Effector memory CD4-positive, alpha-beta T cell (primary cell): ENCODE measurements at places on chromosomes 13 and 19.

DNA sequence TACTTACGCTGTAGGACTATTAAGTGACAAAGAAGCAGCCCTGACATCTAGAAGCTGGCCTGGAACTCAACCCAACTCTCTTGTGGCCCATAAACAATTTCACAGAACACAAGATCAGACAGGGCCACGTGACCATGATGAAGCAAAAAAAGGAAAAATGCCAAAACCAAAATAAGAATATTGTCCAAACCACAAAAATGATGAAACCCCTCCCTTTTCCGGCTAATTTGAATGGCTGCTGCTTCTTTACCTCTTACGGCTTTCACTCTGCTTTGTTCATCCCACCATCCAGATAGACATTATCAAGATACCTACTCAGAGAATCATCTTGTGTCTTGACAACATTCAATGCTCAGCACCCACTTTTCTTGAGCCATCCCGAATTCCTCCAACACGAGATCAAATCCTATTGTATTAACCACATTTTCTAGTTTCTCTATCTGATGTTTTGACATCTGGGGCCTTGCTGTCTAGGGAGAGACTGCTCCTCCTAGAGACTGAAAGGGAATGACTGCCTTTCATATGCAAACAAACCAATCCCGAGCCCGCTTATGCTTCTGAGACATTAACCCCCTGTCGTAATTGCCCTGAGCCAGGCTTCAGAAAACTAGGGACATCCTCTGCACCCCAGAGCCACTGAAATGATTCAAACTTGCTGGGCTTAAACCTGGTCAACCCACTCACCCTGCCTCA, 186.3 kb downstream of the TDRD3 start:
- no peak for DNase-seq

- DNase-seq, result no peak
Observed at GRCh38 chr19:33206261-33207039, 12.3 kb downstream of the LRP3 start.

DNA sequence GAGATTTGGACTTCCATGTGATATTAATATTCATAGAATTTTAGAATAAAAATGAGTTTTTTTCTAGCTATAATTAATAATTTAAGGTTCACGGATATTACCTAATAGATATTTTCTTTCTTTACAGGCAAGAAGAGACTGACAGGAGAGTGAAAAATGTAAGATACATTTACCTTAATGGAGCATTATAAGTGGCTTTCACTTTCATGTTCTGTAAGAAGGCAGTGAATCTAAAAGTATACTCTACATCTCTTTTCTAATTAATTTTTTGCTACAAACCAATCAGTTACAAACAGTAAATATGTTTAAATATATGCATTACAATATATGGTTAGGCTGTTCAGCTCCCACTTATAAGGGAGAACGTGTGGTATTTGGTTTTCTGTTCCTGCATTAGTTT, 159.1 kb downstream of the LMO7 start:
- no peak for DNase-seq

DNA sequence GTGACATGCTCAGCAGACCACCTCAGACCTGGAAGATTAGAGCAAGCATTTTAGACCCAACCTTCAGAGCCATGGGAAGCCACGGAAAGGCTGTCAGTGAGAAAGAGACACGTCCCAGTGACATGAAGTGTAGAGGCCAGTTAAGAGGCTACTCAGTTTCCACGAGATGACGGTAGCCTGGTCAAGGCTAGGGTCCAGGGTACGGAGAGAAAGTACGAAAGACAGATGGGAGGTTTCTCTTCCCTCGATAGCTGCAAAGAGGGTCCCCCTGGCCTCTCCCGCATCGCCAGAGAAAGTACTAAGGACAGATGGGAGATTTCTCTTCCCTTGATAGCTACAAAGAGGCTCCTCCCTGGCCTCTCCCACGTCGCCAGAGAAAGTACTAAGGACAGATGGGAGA, 8.6 kb downstream of the ZSCAN5A start:
- no peak for DNase-seq

DNA sequence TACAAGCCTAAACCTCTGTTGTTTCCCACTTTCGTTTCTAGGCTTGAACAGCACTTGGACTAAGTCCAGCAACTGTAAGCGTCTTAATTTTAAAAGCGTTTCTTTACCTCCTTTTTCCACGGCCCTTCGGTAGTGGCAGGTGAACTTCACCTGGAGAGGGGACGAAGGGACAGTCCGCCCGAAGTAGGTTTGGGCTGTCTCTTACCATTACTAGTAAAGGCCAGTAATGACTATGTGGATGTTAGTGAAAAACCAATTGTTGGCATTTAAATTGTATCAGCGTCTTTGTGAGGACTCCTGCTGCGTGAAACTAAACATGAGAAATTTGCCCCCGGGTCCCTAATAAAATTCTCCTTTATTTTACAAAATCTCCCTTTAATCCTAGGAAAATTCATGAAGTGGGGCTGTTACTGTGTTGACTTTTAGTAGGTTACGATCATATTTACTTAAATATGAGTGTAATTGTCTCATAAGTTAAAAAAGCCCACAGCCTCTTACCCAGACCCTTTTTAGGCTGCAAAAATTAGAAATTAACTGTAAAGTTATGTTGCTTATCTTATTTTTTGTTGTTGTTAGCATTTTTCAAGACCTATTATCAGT, 983 bp downstream of the ITM2B start:
- DNase-seq, result no peak

DNA sequence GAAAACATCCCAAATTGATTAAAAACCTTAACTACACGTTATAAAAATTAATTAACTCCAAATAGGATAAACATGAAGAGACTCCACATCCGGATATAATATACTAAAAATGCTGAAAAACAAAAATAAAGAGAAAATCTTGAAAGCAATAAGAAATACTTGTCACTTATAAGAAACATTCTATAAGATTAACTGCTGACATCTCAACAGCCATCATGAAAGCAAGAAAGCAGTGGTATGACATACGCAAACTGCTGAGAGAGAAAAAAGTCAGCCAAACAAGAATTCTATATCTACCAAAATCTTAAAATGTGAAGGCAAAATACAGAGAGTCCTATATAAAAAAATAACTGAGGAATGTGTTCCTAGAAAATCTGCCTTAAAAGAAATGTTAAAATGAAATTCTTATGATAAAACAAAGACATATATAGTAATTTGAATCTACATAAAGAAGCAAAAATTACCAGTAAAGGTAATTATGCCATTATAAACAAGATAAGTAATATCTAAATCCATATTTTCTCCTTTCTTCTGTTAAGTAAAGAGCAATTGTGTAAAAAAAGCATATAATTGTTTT, 1851.1 kb downstream of the PCDH9 start:
- no peak for DNase-seq

GRCh38 chr13:100176801-100177400, 88.0 kb downstream of the PCCA start:
- DNase-seq, result no peak

GRCh38 chr19:37572203-37572602, 22.4 kb downstream of the ZNF571 start:
- no peak for DNase-seq

DNA sequence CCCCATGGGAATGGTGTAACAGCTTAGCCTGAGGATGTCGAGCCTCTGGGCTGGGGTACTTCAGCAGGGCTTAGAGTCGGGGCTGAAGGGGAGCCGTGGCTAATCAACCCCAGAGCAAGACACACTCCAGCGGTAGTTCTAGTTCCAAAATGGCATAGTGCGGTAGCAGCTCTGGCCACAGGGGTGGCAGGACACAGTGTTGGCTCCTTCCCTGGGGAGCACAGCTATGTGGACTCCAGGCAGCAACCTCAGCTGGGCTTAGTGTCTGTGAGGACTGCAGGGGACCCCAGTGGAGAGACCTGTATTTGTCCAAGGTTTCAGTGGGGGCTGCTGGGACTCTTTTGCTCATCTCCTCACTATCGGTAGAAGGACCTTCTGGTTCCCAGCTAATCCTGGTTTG, 70.8 kb upstream of the PCDH20 start:
- DNase-seq, result no peak

DNA sequence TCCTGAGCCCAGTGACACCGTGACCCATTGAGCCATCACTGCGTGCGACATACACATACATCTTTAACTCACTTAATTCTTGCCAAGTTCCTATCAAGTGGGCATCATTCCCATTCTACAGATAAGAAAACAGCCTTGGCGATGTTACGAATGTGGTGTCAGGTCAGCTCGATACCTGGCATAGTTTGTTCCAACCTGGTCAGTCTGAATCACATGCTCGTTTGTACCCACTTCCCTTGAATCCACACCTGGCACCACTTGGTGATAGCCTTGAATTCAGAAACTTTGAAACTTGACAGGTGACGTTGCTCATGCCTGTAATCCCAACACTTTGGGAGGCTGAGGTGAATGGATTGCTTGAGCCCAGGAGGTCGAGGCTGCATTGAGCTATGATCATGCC, 59.1 kb downstream of the SLC7A9 start:
- no peak for DNase-seq

GRCh38 chr19:18784786-18785120, 6.4 kb downstream of the COMP start:
- no peak for DNase-seq

DNA sequence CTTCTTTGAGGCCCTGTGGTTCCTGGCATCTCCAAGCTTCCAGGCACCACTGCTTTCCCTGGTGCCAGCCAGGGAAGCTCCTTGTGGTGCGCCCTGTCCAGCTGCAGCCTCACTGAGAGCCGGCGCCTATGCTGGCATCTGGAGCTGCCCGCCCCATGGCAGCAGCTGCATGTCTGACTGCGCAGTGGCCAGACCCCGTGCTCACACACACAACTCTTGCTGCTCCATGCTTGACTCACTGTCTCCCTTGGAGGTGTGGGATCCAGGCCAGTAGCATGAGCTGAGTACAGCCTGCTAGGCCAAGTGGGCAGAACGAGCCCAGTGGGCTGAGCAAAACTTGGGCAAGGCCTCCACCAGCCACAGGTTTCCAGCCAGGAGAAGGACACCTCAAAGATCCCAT, 11.5 kb upstream of the SUPT20H start:
- DNase-seq, result no peak

DNA sequence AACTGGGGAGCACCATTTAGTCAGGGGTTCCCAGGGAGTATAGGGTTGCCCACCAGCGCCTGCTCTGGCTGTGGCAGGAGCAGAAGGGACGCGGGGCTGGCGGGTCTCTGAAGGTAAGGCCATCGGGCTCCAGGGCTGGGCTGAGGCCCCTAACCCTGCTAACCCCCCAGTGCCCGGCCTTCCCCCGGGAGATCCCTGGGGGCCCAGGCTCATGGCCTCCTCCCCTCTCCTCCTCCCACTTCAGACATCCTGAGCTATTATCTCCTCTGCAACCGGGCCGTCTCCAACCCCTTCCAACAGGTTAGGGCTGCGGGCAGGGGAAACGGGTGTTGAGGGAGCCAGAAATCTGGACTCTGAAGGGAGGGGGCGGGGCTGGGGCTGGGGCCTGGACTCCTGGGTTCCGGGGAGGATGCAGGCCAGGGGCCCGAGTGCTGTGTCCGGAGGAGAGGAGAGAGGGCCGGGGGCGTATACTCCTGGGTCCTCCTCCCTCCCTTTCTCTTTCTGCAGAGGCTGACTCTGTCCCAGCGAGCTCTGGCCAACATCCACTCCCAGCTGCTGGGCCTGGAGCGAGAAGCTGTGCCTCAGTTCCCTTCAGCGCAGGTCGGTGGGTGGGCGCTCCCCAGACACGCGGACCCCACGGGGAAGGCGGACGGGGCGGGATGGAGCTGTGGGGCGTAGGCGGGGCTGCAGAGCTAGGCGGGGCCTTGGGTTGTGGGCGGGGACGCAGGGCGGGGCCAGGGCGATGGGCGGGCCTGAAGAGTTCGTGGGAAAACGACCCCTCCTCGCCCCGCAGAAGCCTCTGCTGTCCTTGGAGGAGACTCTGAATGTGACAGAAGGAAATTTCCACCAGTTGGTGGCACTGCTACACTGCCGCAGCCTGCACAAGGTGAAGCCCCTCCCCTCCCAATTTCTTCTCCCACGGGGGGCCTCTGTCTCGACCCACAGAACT, 15.3 kb downstream of the TTYH1 start:
- no peak for DNase-seq

DNA sequence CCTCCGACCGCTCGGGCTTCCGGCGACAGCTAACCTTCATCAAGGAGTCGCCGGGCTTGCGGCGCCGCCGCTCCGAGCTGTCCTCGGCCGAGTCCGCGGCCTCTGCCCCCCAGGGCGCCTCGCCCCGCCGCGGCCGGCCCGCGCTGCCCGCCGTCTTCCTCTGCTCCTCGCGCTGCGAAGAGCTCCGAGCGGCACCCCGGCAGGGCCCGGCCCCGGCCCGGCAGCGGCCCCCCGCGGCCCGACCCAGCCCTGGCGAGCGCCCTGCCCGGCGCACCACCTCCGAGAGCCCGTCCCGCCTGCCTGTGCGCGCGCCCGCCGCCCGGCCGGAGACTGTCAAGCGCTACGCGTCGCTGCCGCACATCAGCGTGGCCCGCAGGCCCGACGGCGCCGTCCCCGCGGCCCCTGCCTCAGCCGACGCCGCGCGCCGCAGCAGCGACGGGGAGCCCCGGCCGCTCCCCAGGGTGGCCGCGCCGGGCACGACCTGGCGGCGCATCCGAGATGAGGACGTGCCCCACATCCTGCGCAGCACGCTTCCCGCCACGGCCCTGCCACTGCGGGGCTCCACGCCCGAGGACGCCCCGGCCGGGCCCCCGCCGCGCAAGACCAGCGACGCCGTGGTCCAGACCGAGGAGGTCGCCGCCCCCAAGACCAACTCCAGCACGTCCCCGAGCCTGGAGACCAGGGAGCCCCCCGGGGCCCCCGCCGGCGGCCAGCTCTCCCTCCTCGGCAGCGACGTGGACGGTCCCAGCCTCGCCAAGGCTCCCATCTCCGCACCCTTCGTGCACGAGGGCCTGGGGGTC, 9.6 kb downstream of the C19orf25 start:
- DNase-seq, result no peak

- DNase-seq, result no peak
Observed at GRCh38 chr13:27101289-27101688, 70.3 kb downstream of the USP12 start.

GRCh38 chr19:42126574-42126973, 5.7 kb downstream of the POU2F2 start:
- no peak for DNase-seq

- no peak for DNase-seq
Observed at GRCh38 chr19:19176950-19177349, 6.9 kb upstream of the MEF2B start.

DNA sequence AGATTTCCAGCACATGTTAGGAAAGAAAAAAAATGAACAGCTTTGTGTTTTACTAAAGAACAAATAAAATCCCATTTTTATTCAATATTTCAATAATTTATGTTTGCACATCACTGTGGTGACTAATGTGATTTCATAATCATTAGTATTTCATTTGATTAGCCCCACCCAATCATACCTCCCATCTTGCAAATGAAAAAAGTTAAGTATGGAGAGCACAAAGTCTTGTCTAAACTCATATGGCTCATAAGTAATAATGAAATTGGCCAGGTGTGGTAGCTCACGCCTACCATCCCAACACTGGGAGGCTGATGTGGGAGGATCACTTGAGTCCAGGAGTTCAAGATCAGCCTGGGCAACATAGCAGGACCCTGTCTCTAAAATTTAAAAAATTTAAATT, 3.8 kb downstream of the ZNF490 start:
- DNase-seq, result no peak

- no peak for DNase-seq
Observed at GRCh38 chr19:45791744-45792469, 738 bp downstream of the DMWD start.
